ENCODE measurements at places on chromosomes 4 and X.

DNA sequence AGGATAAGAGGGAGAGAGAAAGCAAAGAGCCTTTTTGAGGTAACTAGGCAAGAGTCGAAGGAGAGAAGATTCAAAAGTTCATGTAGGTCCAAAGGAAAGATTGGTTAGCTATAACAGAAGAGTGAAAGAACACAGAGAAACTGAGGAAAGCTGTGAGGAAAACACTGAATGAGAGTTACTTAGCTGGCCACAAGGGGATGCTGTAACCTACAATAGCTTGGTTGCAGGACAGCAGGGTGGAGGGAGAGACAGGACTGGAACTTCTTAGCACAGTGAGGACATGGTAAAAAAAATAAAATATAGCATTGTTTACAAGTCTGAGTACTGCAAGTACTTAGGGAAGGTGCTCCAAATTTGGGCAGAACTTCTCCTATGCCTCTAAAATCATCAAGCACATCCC lies 48.3 kb downstream of the RAI2 start:
- no peak for DNase-seq

GRCh38 chr4:140130677-140131076 lies 23.3 kb downstream of the MAML3 start:
- DNase-seq: no peak

DNA sequence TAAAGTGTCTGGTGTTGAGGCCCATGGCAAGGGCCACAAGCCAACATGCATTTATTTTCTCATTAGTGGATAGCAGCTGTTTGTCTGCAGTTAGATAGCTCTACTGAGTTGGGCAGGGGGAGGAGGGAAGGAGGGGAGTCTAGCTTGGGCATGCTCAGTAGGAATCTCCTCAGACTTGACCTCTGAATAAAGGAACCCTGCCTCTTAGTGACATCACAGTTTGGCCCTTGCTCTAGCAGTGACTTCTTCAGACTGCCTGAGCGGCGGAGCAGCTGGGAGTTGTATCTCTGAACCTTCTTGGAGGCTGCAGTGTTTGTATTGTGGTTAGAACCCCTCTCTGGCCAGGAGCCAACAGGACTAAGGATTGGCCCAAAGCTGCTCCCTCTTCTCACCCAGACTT lies 57.4 kb downstream of the BCORL1 start:
- no peak for DNase-seq

GRCh38 chr4:168154546-168155277 lies 62.4 kb downstream of the ANXA10 start:
- DNase-seq: no peak

DNA sequence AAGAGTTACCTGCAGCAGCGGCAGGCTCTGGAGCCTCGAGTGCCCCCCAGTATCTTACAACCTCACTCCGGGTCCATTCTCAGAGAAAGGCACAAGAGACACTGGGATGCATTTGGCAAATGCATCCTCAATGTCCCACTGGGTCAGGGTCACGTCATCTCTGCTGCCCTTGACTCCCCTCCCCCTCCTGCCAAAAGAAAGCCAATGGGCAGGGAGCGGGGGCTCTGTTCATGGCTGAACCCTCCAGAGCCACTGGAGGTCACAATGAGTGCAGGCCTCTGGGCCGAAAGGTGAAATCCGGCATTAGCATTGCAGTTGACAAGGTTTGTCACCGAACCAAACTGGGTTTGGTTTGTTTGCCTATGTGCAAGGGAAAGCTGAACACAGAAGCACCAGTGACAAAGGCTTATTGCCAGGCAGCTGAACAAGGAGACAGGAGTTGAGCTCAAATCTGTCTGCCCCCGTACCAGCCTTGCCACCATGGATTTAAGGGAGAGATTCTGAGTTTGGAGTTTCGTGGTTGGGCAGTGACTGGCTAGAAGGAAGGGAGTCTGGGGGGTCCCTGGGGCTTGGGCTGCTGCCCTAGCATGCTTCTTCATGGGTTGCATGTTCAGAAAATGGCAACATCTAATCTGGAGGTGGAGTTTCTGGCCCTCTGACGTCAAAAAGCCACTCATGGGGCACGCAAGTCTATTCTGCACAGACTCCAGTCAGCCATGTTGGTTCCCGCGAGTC lies 64.3 kb downstream of the HTRA3 start:
- no peak for DNase-seq

- no peak for DNase-seq
These were observed 1999.0 kb downstream of the ARAP2 start for GRCh38 chr4:34245276-34245675.

Measured in GM10248 (cell line).